ENCODE measurements at places on chromosomes 3 and 15.
A peak's percentile ranks its signal among the peaks of the same experiment; 100 is the strongest.

DNA sequence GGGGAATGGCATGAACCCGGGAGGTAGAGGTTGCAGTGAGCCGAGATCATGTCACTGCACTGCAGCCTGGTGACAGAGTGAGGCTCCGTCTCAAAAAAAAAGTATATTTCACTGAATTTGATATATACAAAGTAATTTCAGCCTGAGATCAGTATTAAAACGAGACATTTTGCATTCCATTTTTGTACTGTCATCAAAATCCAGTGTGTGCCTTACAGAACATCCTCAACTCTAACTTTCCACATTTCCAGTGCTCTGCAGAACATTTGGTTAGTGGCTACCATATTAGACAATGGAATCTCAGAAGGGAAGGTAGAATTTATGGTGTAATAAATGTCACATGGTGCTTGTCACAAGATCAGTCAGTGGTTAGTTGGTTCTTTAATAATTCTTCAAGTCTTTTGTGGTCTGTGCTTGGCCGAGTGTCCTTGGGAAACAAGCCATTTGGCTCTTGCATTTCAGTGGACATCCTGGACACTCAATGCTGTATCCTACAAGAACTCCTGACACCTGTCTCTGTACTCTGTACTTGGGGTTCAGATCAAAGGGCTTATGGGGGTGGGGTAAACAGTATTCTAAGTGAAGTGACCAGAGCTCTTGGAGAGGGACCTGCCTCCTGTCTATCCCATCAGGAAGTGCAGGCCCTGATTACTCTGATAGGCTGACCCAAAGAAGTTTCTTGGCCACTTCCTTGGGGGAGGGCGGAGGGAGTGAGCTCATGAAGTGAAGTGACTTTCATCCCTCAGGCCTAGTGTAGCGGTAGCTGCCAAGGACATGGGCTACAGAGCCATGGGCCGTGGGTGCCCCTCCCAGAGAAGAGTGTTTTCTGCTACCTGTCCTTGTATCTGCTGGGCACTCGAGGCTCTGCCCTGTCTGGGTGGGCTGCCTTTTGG lies 3.7 kb downstream of the ACVR2B start:
- DNase-seq = peak; percentile 5

DNA sequence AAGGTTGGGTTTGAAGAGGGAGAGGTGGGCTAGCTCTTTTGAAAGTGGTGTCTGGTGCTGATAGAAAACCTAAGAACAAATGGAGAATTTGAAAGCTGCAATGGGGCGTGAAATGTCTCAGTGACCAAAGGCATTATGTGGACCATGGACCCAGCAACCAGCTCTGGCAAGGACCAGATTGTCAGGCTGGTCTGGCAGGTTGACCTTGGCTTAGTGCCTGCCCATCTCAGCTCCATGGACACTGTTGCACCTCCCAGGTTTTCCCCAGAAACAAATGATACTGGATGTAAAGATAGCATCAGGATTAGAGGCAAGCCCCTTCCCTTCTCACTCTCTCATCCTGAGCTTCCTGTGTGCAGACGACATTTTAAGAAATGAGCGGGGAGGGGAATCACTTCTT lies 302.9 kb upstream of the LRRFIP2 start:
- no peak for DNase-seq

GRCh38 chr15:69116391-69116790 lies 44.0 kb upstream of the GLCE start:
- no peak for DNase-seq

GRCh38 chr15:68593828-68594532 lies 15.2 kb downstream of the CORO2B start:
- DNase-seq = peak; percentile 8

- no peak for DNase-seq
Observed at GRCh38 chr15:67105065-67105951, 39.9 kb downstream of the SMAD3 start.

GRCh38 chr15:25244731-25245585 lies 193.9 kb downstream of the UBE3A start:
- no peak for DNase-seq

DNA sequence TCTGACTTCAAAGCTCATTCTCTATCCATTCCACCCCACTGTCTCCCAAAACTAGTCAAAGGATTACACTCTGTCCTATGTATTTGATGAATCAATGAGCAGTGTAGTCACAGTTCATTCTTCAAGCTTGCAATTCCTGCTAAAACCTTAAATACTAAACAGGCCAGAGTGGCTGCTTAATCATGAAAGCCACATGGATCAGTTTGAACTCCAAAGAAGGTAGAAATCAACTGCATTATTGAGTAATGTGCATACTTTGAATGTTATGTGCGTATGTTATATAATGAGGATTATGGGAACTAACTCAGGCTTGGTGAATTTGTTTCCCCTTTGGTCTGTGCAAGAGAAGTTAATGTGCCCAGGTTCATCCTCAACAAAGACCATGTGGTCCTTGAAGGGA lies 45.4 kb downstream of the PRICKLE2 start:
- DNase-seq = no peak

DNA sequence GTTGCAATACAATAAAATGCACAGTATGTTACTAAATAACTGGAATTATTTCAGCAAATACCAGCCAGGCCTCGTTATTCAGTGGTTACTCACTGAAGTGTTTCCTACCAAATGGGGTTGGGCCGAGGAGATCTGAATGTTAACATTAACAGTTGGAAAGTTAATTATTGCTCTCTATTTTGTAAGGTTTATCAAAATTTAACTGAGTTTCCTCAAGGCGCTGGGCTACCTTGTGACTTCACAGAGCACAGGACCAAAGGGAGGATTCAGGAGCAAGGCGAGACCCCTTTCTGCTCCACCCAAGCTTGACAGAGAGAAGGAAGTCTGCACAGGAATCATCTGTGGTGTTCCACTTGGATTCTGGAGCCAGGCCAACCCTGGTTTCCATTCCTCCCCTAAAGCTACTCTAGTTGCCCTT lies 21.6 kb downstream of the ADAMTS9 start:
- DNase-seq = no peak

- no peak for DNase-seq
Observed at GRCh38 chr3:193801097-193801496, 208.1 kb downstream of the OPA1 start.

- peak; percentile 74 for DNase-seq
Observed at GRCh38 chr3:142904639-142905436, 16.0 kb upstream of the PCOLCE2 start.

DNA sequence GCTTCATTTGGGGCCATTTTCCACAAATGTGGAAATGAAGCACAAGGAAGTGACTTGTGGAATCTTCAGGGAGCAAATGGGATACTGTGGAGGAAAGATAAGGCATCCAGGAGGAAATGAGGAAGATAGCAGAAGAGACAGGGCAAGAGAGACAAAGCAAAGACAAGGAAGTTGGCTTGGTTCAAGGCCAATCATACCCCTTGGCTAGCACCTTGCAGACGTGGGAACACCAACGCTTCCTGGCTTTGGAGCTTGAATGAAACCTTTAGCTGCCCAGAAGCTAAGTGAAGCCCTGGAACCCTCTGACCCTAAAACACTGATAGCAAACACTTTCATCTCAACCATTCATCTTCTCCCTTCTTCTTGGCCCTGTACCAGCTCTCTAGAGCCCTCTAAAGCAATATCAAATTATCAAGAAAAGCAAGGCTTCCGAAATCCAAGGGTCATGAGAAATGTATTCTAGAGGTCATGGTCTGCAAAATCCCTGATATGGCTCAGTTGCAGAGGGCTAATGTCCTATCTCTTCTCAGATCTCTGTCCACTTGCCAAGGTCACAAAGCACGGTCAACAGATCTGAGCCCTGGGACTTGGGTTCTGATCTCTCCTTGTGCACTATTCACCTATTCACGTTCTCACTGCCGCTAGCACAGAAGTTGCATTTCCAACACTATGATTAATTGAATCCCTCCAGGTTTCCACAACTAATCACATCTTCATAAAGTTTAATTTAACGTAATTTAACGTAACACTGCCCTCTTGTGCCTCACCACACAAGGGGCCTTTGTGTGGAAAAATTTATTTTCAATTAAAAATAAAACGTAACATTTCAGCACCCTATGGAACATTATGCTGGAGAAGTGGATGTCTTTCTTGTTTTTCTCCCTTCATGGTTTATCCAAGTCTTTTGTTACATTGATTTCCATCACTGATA lies 557.6 kb upstream of the ADAMTS9 start:
- DNase-seq = no peak

DNA sequence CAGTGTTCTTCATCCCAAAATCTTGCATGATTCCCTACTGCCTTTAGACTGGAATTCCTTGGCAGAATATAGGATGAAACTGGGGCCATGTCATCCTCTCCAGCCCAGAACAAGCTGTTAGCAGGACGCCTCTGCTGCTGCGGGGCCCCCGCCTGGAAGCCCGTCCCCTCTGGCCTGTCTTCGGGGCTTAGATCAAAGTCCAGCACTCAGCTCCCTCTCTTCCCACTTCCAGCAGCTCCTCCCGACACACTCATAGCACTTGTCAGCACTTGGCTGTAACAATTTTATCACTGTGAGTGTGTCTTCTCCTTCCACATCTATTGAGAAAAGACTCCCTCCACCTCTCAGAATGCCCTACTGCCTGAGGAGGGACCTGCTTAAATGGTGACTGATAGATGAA lies 112.0 kb upstream of the HACD2 start:
- no peak for DNase-seq

GRCh38 chr3:57393977-57394376 lies 101.5 kb upstream of the ASB14 start:
- DNase-seq = peak; percentile 15

All from suppressor macrophage treated with lipopolysaccharide for 4 hours (primary cell).